Activated T-helper 9 cell treated with anti-CD3 and anti-CD28 coated beads, Interleukin-2, amount 50 U/mL, for 16 hours (primary cell): ENCODE measurements at places on chromosomes 2 and 18.

DNA sequence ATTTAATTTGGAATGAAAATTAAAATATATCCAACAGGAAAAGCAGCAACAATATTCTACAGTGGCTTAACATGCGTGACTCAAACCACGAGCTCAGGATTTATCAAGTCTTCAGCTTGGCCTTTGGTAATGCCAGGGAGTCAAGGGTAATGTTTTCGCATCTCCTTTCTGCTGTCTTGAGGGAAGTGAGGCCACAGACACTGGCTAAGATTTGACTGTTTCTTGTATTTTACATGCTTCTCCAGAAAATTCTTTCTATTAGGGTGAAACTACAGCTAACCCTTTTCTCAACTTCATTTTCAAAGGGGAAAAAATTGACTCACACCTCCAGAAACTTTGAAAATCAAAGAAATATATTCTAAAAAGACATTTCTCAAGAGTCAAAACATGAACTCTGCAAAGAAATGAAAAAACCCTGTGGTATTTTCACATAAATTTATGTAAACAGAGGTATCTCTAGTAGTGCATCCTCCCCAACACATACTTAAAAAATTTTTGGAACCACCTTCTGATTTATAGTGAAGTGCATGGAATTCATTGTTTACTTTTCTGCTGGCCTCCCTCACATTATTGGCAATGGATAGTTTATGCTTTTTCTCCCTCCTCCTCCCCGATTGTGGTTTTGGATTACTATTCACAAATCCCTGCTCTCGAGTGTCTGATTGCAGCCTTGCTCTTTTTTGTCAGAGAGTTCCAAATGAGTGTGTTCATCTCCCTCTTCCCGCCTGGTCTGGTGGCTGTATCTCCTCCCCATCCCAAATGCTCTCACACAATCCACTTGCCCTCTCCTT is 48.7 kb downstream of the DPP4 start:
- DNase-seq, result no peak

GRCh38 chr2:235518322-235519090 is 24.7 kb downstream of the AGAP1 start:
- DNase-seq, result no peak

DNA sequence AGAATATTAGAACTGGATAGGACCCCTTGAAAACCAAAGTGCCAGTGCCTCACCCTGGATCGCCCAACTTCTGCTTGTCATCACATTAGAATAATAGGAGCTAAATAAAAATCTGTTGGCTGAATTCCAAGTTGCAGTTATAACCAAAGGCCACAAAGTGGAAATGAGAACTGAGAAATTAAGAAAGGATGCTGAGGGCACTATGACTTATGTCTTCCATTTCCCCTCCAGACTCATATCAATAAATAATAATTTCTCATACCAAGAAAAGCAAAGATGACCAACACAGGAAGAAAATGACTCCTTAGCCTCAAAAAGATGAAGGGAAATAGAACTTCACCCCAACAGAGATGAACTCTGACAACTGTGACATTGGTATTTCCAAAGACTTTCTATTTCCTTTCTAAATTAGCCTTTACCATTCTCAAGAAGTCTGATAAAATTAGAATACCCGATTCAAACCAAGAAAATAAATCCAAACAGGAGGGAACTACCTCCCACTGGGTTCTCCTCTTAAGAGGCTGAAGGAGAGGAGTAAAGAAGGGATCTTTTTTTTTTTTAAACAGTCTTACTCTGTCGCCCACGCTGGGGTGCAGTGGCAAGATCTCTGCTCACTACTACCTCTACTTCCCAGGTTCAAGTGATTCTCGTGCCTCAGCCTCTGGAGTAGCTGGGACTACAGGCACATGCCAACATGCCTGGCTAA is 46.5 kb upstream of the EPG5 start:
- no peak for DNase-seq

DNA sequence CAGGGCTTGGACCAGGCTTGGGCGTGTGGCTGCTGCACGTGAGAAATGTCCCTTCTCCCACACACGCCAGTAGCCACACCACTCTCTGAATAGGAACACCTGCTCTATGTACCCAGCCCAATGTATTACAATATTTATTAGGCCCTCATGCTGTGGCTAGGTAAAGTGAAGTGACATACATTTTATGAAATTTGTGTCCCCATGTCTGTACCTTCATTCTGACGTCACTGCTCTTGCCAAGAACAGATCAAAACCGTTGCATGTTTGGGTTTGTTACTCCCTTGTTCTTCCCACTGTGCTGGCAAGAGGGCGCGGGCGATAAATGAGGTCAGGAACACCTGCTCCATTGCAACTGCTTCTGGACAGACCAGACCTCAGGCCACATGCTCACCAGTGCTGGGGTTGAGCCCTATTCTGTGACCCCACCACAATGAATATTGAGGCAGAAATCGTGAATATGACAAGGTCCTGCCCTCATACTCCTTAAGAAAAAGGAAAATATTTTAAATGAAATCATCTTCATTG is 436.4 kb upstream of the SALL3 start:
- no peak for DNase-seq

DNA sequence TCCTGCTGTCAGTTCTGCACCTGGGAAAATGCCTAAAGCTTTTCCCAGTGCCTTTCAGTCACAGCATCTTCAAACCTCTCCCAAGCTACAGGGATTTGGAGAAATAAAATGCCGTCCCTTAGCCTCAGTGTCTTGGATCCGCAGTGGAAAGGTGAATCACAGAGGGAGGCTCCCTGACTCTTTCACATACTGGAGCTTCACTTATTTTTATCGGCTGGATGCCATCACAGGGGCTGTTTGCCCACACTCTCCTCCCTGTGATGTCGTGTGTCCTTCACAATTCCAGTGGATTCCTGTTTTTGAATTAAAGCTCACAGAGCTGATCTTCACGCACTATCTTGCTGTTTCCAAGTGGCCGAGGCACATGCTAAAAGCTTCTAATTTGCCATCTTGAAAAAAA is 1303.1 kb upstream of the DDX18 start:
- DNase-seq, result no peak
